ENCODE measurements at places on chromosomes 2 and 18. TPM values are rescaled to one million over a fixed set of nuclear protein-coding genes. Genes with fewer than 3 reads are reported as not detected.

The DCDC2C gene
- total RNA-seq: not detected

- no peak for DNase-seq
Observed at GRCh38 chr18:12765586-12765985, 62.7 kb downstream of the PSMG2 start.

- no peak for DNase-seq
Observed at GRCh38 chr2:9800975-9801726, 42.1 kb upstream of the TAF1B start.

GRCh38 chr18:26717123-26717719, 148.3 kb downstream of the AQP4 start:
- DNase-seq: no peak

GRCh38 chr18:47166294-47166693, 9.9 kb downstream of the IER3IP1 start:
- no peak for DNase-seq

Data from aorta (tissue), 5 donors.